ENCODE measurements at places on chromosomes 6 and 20.

DNA sequence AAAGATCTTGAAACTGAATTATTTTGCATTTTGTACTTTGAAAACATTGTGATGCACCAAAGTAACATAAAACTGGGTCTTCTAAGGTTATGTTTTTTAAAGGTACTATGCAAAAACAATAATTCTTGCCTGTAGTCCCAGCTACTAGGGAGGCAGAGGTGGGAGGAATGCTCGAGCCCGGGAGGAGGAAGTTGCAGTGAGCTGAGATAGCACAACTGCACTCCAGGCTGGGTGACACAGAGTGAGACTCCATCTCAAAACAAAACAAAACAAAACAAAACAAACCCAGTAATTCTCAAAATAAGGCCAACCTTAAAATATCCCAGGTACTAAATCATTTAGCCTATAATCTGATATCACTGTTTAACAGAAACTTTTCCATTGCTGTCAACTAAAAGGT lies 269.6 kb downstream of the KHDC1L start:
- no peak for DNase-seq

DNA sequence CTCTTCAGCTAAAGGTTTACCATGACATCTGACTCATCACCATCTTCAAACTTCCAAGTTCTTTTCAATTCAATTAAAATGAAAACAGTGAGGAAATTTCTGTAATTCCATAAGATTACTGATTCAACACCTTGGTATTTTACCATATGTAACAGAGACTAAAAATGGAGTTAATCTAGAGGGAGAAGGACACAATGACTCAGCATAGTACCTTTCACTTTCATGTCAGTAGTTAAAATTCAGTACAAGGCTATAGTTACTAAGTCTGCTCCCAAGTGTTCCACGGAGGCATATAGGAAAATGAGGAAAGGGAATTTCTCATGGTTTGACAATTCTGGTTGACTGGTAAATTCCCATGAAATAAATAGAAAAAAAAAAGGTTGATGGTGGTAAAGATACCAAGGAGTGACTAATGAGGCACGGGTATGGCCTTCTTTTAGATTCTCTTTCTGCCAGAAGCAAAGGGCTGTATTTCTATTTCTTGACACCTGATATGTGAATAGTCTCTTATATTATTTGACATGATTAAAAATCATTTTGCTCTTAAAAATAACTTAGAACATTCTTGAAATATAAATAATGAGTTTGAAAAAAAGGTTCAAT lies 526.7 kb upstream of the ADGRB3 start:
- DNase-seq = no peak

DNA sequence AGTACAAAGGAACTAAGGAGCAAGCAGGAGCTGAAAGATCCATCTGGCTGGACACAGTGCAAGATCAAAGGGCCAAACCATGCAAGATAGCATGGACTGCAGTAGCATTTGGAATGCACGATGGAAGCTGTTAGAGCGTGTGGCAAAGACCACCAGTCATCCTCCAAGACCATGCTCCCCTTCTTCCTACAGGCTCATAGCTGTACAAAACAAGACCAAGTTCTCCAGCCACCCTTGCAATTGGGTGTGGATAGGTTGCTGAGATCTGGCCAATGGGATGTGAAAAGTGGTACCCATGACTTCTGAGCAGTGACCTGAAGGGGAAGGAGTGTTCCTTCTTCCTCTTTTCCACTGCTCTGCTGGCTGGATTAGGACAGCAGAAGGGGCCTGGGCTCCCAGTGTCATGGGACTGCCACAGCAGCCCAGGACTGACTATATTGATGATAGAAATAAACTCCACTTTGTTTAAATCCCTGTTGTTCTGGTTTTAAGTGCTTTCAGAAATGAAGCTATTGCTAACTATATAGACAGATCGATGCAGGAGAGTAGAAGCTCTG lies 64.9 kb downstream of the SLC22A23 start:
- no peak for DNase-seq

- DNase-seq = no peak
These were observed 110.5 kb downstream of the IRF4 start for GRCh38 chr6:501891-502601.

DNA sequence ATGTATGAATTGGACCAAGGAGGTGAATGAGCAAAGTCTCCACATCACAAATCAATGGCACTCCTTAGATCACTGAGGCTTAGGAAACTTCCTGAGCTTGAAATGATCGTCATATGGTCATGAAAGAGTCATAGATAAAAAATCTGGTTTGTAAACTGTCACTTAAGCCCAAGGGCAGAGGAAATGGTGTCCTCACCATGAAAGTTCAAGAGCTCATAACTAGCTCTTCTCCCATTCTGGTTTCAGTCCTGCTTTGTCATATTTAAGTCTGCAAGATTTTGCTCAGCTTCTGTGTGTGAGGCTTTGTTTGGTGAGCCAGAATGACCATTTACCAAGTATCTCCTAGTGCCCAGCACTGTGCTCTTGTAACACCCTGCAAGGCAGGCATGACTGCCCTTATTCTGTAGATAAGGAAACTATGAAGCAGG lies 60.5 kb downstream of the GJA10 start:
- DNase-seq = no peak

DNA sequence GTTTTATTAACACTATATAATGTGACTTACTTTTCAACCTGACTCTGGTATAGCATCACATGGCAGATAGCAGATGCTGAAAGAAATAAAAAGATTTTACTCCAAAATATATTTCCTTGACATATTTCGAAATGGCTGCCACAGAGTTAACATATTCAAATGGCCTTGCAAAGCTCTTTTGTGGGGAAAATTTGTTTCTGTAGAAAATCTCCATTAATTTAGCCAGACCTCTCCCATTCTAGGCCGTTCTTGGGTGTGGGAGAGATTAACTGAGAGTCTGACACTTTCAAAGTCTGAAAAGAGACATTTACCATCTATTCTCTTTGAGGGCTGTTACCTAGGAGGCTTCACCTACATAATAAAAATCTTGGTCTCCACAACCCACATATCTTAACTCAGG lies 217.2 kb downstream of the OTOR start:
- no peak for DNase-seq

GRCh38 chr20:60271597-60271996 lies 313.4 kb downstream of the CDH26 start:
- DNase-seq = no peak
